Activated effector memory CD4-positive, alpha-beta T cell treated with Interleukin-2 at 50 U/mL for 16 hours (primary cell): ENCODE measurements at places on chromosomes 7 and 10.
A peak's percentile ranks its signal among the peaks of the same experiment; 100 is the strongest.

GRCh38 chr7:4629287-4629895, 52.7 kb upstream of the FOXK1 start:
- DNase-seq, result no peak

DNA sequence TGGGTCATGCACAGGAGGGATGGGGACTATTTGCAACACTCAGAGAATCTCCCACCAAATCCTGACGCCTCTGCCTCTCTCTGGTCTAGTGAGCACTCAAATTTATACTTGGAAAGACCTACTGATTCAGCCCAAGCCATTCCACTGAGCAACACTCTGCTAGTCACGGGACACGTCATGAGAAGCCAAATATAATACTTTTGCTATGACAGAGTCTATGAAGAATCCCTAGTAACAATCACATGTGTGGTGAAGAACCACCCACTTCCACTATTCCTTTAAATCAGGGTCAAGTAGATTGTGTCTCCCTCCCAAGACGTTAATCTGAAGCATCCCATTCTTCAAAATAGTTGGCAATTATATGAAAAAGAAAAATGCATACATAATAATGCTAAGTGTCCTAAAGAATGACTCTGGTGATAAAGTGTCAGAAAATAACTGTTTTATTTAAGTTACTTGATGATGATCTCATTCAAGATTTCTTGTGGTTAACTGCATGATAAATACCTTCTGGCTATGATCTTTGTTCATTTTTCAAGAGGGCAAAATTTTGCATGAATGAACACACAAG, 28.5 kb downstream of the CHCHD3 start:
- no peak for DNase-seq

DNA sequence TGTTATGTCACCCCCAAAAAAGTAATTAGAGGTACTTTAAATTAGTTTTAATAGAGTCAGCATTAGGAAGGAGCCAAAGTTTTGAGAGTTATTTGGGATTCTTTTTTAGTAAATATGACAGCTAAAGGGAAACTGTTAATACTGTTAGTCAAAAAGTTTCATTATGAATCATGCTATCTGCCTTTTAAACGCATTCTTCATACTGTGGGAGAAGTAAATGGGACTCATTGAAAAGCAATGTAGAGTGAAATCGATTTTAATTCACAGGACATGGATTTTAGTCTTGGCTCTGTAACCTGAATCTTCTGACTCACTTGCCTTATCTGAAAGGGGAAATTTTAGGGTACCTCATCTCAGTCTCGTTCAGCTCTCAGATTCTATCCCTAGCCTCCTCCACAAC, 105.1 kb downstream of the AASS start:
- DNase-seq, result no peak

DNA sequence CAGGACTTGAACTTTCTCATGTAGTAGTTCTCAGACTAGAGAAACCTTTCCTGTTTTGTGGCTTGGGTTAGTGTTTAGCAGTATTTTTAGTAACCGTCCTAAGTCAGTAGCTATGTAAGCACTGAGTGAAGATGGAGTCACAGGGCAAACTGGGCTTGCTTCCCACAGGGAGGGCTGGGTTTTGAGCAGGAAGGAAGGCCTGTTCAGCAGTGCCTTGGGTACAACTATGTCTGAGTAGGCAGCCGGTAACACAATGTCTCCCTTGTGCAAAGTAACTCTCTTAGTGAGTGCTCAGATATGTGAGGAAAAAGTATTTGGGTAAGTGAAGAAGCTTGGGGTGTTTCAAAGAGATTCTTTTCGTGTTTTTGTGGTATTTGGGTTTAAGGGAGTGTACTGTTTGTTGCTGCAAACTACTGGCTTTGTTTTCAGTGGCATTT, 96.4 kb downstream of the CCSER2 start:
- no peak for DNase-seq

DNA sequence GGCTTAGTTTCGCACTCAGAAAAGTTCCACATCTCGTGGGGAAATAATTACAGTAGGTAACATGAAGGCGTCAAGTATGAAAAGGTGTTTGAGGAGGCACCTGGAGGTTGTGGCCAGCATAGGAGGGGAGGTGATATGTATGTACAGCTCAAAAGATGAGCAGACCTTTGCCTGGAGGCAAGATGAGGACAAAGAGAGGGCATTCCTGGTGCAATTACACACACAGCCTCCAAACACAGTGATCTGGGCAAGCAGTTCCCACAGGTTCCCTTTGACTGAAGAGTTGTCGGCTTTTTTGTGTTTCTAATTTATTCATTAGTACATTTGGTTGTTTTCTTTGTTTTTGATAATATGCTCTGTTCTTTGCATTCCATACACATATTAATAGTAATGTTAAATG, 46.9 kb downstream of the CDK14 start:
- DNase-seq, result no peak

DNA sequence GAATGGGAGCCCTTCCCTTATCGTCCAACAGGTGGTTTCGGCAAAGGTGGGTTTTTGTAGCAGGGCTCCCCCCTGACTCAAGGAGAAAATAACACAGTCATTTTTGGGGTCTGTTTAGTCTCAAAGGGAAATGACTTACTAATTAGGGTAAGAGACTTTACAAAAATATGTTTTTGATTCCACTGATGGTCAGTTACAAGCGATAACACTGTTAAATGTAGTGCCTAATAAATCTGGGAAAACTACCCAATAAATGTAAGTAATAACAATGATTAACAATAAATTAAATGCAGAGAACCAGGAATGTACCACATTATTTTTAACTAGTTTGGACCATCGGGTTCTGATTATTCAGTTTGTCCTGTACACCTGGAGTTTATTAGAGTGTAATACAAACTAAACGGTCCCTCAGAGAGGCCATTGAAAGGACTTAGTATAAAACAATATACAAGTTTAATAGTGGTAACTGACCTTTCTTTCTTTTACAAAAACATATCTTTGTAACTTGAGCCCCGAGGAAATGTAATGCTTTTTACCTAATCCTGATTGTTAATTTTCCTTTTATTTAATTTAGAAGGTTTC, 216.2 kb upstream of the HABP2 start:
- no peak for DNase-seq

- DNase-seq, result peak; percentile 44
Observed at GRCh38 chr7:6636741-6637543, at the start of gene ZNF316. Gene ZNF316, plus strand, starts transcription at chr7:6637318. Its CDS starts 5,092 bp downstream, at chr7:6642410.

- no peak for DNase-seq
Observed at GRCh38 chr7:100590077-100590737, 4.1 kb downstream of the FBXO24 start.

- DNase-seq, result no peak
Observed at GRCh38 chr10:77320971-77321471, 316.6 kb downstream of the KCNMA1 start.
